Stimulated activated CD8-positive, alpha-beta memory T cell treated with anti-CD3 and anti-CD28 coated beads, Interleukin-7, amount 100 ng/mL, for 1 hour (primary cell): ENCODE measurements at places on chromosomes 4 and X.

DNA sequence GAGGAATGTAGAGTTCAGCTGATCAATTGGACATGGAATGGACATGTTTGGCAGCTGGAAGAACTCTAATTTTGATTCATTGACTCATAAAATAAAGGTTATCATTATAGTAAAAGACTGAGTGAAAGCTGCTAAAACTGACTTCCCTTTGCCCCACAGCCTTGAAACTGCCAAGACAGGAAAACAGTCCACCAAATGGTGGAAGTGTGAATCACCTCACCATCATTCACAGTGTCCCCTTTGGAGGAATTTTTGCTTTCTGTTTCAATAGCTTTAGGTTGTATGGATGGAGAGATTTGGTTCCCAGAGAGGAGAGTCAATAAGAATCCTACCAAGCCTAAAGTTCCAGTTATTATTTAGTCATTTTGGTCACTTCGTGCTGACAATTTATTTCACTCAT is 20.8 kb upstream of the FREM3 start:
- no peak for DNase-seq

DNA sequence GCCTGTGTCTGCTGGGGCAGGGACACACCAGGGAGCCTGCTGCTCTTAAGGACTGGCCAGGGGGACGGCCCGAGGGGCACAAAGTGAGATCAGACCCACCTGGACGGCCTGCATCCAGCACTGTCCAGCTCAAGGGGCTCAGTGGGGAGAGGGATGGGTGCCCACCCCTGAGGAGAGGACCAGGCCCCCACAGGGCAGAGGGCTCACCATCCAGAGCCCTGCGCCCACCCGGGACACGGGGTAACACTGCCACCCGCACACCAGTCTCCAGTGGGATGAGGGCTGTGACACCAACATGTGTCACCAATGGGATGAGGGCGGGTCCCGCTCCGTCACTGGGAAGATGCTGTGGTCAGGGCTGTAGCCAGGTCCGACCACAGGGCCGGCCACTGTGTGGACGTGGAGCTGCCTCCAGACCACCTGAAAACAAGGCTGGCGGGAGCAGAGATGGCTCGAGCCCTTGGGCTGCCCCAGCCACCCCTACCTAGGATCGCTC is 13.2 kb downstream of the DGKQ start:
- no peak for DNase-seq

DNA sequence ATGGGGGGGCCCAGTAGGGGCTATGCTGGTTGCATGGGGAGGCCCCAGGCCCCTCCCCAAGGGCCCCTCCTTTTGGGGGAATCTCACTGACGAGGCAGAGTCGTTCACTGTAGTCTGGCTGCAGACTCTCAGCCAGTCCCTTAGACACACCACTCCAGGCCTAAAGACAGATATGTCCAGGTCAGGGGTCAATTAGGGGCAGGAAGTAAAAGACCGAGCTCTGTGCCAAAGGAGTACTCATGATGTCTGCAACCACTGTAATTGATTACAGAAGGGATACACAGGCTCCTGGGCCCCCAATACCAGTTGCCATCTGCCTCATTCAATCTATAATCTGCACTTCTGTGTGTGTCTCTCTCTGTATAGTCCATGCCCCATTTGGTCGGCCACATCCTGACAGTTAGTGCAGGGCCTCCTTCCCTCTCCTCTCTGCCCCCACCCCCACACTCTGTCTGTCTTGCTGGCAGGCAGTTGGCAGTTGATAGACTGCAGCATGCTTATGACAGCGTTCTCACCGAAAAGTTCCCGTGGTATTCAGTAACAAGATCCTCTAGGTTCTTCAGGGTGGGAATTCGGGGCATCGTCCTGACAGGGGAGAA is 1.3 kb upstream of the CXorf65 start:
- no peak for DNase-seq

GRCh38 chr4:179225594-179225993 is 1783.4 kb upstream of the AGA start:
- no peak for DNase-seq

DNA sequence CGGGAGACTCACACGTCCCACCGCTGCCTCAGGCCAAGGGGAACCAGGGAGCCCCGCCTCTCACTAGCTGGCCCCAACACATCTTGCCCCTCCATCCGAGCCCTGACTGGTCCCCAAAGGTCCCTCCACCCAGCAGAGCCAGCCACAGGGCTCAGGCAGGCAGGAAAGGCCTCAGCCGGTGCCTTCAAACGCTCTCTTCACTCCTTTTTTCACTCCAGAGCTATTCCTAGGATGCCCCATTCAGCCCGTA is 1.5 kb upstream of the ARHGAP4 start:
- DNase-seq: no peak

GRCh38 chr4:19693936-19694570 is 557.7 kb upstream of the SLIT2 start:
- DNase-seq: no peak

GRCh38 chrX:87337267-87337666 is 180.3 kb upstream of the KLHL4 start:
- DNase-seq: no peak

DNA sequence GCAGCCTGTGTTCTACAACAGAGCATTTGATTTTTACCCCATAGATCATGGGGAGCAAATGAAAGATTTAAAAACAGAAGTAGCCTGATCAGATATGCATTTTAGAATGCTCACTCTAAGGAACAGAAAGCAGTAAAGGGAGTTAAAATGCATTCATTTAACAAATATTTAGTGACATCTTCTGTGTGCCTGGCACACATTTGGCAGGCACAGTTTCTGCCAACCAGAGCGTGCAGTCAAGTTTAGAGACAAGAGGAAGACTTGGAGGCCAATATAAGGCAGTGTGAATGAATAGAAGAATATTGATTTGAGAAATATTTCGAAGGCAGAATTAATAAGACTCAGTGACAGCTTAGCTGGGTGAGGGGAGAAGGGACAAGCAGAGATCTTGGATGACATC is 210.1 kb downstream of the KDR start:
- DNase-seq: no peak

DNA sequence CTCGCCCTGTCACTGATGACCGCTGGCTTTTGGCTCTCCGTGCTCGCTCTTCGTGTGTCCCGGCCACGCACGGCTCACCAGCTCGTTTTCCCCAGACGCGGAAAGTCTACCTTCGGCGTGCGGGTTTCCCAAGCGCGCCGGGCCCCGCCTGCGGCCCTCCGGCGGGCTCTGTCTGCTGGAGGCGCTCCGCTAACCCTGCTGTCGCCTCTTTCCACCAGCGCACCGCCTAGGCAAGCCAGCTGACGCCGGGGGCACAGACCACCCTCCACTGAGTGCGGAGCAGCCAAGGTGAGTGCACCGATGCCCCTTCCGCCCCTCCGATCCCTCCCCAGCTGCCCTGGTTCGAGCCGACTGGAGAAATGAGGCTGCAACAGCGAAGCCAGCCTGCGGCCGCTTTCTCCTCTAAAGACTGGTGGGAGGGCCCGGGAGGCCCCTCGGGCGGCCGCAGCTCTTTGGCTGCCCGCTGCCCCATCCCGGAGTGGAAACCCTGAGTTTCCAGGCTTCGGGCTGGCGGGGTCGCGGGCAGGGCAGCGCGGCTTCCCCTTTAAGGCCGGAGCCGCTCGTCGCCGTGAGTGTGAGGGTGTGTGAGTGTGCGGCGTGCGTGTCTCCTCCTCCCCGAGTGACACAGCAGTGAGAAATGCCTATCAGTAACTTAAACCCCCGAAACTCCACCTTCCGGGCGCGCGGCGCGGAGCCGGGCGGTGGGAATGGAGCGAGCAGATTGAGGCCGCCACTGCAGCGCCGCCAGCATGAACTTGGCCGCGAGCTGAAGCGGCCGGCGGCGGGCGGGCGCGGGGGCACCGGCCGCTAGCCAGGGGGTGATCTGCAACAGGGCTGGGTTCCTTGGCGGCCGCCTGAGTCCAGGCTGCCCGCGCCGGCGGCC is at the start of gene MAMLD1:
TSS of gene MAMLD1 (plus strand) at position 719 of the 883 bp plus-strand sequence. CDS start 82,200 bp downstream, outside the sequence.
- DNase-seq: no peak

DNA sequence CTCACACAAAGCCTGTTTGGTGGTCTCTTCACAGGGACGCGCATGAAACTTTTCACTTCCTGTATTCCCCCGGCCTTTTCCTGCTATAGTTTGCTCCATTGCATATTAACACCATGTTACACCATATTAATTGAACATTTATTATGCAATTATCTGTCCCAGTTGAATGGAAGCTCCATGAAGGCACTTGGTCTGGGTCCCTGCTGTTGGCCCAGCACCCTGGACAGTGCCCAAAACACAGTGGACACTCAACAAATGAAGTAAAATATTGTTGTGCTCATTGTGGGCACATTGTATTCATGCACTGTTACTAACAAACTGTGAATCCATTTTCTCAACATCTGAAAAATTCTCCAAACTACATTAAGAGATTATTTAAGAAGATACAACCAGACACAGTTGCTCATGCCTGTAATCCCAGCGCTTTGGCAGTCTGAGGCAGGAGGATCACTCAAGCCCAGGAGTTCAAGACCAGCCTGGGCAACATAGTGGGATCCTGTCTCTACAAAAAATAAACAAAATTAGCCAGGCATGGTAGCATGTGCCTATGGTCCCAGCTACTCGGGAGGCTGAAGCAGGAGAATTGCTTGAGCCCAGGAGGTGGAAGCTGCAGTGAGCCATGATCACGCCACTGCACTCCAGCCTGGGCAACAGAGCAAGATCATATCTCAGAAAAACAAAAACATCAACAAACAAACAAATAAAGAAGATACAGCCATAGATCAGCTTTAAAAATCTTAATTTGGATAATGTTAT is 292.7 kb upstream of the TENM3 start:
- no peak for DNase-seq

DNA sequence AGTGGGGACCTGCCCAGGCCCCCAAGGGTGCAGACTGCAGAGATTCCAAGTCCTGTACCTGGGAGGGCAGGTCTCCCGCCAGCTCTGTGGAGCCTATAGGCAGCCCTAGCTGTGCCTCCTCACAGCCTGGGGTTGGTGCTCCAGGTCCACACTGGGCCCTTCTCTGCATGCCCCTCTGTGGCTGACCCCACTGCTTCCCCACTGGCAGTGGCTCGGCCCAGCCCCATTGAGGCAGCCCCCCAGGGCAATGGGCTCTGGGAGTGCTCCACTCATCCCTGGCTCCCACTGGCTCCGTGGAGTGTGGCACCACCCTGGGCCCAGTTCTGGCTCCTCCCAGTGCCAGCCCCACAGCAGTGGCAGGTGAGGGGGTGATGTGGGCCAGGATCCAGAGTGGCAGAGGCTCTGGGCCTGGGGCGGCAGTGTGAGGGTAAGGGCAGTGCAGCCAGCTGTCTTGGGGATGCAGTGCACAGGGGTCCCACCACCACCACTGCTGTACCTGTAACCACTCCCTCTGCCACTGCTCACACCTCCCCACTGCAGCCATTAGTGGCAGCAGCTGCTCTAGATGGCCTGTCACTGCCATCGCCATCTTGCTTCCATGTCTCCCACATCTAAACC is 312.2 kb downstream of the GPM6A start:
- DNase-seq: no peak

- DNase-seq: no peak
Observed at GRCh38 chrX:10367406-10367805, 210.6 kb downstream of the CLCN4 start.

GRCh38 chr4:71074452-71075299 is 81.2 kb downstream of the DCK start:
- DNase-seq: no peak

DNA sequence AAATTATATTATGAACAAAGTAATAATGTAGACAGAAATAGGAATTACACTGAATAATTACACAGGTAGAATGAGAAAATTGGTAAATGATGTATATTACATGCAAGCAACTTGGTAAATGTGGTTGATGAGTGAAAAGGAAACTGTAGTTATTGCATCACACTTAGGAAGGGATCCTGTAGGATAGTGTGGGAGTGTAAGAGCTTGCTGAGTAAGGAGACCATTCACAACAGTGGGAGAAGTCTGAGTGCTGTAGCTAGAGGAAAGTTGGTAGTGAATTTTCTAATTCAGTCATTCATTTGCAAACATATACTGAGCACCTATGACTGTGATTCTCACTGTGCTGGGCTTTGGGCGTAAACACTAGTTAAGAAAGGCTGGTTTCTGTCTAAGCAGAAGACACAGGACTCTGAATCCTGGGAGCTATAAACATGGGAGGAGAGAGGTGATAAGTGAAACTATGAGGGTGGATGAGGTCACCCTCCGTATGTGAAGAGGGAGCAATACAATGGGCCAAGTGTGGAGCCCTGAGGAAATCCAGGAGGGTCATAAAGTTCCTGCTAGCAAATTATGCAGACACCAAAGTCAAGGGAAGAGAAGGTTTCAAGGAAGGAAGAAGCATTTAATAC is 14.2 kb upstream of the CPE start:
- DNase-seq: no peak
